ENCODE measurements at places on chromosomes 1 and 21. TPM values are rescaled to one million over a fixed set of nuclear protein-coding genes. Genes with fewer than 3 reads are reported as not detected.

The CA14 gene
- polyA plus RNA-seq: not detected

The RUNX3 gene
- 83.7 TPM for polyA plus RNA-seq

The KRTAP10-9 gene
- polyA plus RNA-seq: not detected

The TCHH gene
- polyA plus RNA-seq: not detected

The TMCC2 gene
- 0.50 TPM for polyA plus RNA-seq

The SHISA4 gene
- 1.1 TPM for polyA plus RNA-seq

The DMAP1 gene
- 39.8 TPM for polyA plus RNA-seq

The S100A14 gene
- not detected for polyA plus RNA-seq

The LCE1B gene
- not detected for polyA plus RNA-seq

The RAB7B gene
- polyA plus RNA-seq: not detected

The DAB1 gene
- polyA plus RNA-seq: not detected

The MAN1C1 gene
- polyA plus RNA-seq: 1.2 TPM

The SERTAD4 gene
- polyA plus RNA-seq: not detected

The OXCT2 gene
- not detected for polyA plus RNA-seq

The LYPLA2 gene
- 142 TPM for polyA plus RNA-seq

The SPRR2A gene
- not detected for polyA plus RNA-seq

The PAQR6 gene
- 2.5 TPM for polyA plus RNA-seq

The OR2L2 gene
- not detected for polyA plus RNA-seq

The OPRD1 gene
- polyA plus RNA-seq: not detected

The PGM1 gene
- polyA plus RNA-seq: 108 TPM

Measured in immature natural killer cell (primary cell).